Ascending aorta (tissue), 2 donors: ENCODE measurements at places on chromosomes 12 and 14.

- DNase-seq = no peak
Observed at GRCh38 chr14:72631401-72631800, 262.5 kb downstream of the DPF3 start.

- no peak for DNase-seq
Observed at GRCh38 chr14:59090572-59090971, 97.9 kb upstream of the DAAM1 start.

DNA sequence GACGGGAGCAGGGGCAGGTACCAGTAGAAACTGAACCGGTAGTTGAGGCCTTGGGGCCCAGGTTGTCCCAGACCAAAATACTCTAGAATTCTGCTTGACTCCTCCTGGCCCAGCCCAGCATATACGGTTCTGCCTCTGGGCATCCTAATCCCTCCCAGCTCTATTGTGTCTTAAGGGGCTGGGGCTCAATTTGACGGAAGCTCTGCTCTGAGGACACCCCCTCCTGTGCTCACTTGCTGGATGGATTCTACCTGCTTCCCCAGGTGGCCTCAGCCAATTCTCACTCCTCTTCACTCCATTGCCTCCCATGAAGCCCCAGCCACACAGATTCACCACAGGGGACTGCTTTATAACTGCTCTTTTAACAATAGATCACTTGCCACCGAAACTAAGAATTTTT lies 219.5 kb upstream of the FKBP4 start:
- no peak for DNase-seq

- no peak for DNase-seq
Observed at GRCh38 chr12:39723831-39724230, 104.2 kb upstream of the ABCD2 start.

DNA sequence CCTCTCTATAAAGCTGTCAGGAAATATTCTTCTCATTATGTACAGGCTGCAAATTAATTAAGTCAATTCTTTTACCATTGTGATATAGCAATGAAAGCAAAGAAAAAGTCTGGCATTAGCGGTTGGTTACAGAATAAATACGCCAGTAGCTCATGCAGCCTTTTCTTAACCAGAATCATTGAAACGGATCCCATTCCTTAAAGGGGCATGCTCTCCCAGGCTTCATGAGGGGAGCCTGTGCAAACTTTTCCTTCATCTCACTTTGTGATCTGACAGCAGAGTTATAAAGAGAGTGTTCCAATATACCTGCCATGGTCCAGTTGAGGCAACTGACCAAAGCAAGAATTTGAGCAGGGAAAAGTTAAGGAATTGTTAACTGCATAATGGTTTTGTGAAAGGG lies 337.7 kb downstream of the EMP1 start:
- no peak for DNase-seq

DNA sequence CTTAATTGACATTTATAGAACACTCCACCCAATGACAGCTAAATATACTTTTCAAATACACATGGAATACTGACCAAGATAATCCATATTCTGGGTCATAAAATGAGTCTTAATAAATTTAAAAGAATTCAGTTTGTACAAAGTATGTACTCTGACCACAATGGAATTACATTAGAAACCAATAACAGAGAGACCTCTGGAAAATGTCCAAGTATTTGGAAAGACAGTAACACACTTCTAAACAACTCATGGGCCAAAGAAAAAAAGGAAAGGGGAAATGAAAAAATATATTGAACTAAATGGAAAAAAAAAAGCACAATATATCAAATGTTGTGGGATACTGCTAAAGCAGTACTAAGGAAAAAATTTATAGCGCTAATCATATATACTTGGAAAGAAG lies 52.0 kb downstream of the CRACR2A start:
- DNase-seq = no peak

DNA sequence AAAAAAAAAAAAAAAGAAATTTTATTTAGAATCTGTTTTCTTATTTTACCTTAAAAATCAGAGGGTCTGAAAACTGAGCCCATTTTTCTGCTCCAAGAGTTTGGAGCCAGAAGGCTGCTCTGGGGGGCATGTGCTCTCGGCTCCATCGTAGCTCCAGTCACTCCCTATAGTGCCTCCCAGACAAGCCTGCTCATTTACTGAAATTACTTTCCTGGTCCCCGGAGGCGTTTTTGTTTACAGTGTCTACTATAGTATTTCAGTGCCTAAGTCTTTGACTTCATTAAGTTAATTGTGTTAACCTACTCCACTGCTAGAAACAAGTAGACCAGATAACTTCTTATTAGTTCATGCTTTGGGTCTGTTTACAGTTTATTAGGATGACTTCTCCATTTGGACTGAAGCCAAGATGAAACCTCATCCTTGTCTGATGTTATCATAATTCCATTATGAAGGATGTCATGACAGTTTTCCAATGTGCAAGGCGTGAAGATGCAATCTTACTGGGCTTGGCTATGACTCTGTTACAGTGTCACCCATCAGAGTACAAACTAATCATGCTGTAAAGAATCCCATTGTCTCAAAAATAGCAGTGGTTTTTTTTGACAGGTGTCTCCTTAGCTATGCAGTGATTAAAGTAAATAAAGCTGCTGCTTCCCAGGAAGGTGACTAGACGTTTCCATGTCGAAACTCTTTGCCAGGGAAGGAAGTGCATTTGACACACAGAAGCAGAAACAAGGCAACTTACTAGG lies 182.3 kb downstream of the TMEM132C start:
- DNase-seq = no peak

- no peak for DNase-seq
Observed at GRCh38 chr12:107891967-107892366, 117.5 kb downstream of the ASCL4 start.

DNA sequence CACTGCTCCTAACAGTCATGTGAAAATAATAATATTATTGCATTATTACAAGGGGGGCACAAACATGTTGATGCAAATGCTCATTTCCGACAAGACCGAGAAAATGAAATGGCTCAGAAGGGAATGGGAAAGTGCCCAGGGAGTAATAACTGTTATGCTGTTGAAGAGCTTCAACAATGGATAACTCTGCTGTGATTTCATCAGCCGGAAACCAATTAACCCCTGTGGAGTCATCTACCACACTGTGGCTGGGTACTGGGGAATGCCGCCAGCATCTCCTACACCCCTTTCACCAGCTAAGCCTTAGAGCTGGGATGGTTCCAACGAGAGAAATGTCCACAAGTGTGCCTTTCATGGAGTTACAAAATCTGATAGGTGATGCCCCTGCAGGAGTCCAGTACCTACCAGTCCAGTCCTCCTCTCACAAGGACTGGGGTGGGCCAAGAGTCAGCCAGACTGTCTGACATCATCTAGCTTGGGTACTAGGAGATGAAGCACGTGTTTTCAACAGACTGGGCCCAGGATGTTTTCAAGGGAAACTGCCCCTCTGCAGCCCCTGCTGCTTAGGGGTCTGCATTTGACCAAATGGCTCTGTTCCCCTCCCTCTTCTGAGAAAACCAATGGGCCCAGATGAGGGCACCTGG lies 509.3 kb upstream of the CCDC196 start:
- DNase-seq = no peak

GRCh38 chr12:24778486-24779304 lies 170.2 kb downstream of the BCAT1 start:
- DNase-seq = no peak

- DNase-seq = peak; percentile 66
Observed at GRCh38 chr14:91114079-91115065, 499 bp downstream of the DGLUCY start.

GRCh38 chr12:11667171-11667570 lies 17.7 kb downstream of the ETV6 start:
- DNase-seq = no peak

GRCh38 chr12:52024845-52025230 lies 18.1 kb downstream of the TAMALIN start:
- no peak for DNase-seq

- no peak for DNase-seq
Observed at GRCh38 chr12:26954027-26954426, 15.8 kb downstream of the FGFR1OP2 start.

- no peak for DNase-seq
Observed at GRCh38 chr12:89087876-89088275, 264.4 kb downstream of the DUSP6 start.

GRCh38 chr14:52792097-52792415 lies 649 bp upstream of the GNPNAT1 start:
- no peak for DNase-seq

DNA sequence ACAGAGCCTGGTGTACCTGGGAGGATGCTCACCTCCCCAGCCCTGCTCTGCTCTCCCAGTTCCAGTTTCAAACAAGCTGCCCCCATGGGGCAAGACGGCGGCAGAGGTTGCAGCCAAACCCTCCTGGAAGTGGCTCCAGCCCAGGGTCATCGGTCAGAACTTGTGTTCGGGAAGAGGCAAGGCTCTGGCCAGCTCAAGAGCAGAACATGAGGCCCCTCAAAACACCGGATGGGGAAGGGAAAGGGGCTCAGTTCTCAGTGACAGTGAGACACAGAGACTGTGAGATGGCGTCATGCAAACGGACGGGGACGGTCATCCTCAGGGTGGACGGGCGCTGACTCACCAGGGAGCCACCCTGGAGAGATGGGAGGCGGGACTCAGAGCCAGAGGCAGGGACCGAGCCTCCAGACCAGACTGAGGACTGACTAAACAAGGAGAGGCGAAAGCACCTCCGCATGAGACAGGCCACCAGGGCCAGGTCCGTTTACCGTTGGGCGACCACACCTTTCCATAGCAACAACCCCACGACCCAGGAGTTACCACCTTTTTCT lies 63.9 kb upstream of the GALNT9 start:
- no peak for DNase-seq

DNA sequence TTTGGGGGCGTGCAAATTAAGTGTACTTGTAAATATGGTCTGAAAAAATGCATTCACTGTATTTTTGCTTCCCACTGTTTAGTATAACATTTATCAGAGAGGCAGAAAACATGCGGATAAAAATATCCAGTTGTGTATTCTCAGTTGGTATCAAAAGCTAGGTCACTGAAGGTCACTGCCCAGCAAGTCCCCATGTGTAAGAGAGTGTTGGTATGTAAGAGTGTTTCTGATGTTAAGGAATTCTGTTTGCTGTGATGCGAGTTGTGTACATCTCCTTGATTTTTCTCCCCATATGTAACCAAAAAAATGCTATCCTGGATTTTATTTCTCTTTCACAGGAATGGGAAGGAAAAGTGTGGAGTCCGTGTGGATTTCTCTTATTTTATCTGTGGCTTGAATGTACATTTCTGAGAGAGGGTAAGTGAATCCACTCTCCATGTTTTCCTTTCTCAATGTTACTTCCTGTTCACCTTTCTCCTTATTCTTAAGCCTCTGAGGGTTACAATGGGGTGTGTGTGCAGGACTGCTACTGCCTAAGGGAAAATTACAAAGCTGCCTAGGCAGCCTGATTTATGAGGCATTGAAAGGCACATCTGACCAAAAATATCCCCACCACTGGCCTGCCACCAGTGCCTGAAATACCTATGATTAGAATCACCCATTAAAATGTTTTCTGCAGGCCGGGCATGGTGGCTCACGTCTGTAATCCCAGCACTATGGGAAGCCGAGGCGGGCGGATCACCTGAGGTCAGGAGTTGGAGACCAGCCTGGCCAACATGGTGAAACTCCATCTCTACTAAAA lies 97.9 kb upstream of the USP44 start:
- no peak for DNase-seq

DNA sequence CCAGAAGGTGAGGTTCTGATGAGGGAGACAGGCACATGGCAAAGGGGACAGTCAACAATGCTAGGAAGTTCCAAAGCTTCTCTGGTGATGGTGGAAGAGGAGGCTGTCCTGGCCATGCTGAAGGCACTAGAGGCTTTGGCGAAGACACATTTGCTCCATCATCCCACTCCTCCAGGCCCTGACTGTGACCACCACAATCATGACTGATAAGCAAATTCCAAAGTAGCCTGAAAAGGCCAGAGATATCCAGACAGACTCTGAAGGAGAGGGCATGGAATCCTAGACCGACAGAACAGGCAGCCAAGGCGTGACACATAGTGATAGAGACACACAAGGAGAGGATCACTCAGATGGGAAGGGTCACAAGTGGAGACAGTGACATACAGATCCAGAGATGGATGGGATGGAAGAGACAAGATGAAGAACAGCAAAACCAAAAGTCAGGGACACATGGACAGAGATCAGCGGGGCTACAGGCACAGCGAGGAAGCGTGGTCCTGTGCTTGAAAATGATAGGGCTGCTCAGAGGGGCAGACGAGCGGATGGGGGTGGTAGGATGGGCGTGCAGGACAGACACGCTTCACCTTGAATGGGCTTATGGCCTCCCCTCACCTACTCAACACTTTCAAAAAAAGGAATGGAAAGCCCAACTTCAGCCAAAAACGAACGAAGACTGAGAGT lies 1.3 kb downstream of the ZFHX2 start:
- DNase-seq = no peak

DNA sequence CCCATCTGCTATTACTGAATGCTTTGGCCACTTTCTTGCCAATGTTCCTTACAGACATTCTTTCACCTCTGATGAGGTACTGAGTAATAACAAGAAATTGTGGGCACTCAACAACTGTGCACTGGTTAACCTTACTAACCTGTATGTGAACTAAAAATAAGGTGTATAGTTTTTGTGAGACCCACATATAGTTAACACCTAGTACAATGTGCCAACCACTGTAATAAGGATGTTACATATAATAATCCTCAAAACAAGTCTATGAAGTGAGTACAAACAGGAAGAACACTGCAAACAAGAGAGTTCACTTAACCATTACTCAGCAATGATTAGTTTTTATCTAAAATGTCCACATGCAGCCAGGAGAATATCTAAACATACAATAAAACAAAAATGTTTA lies 4.5 kb downstream of the DDHD1 start:
- DNase-seq = no peak

DNA sequence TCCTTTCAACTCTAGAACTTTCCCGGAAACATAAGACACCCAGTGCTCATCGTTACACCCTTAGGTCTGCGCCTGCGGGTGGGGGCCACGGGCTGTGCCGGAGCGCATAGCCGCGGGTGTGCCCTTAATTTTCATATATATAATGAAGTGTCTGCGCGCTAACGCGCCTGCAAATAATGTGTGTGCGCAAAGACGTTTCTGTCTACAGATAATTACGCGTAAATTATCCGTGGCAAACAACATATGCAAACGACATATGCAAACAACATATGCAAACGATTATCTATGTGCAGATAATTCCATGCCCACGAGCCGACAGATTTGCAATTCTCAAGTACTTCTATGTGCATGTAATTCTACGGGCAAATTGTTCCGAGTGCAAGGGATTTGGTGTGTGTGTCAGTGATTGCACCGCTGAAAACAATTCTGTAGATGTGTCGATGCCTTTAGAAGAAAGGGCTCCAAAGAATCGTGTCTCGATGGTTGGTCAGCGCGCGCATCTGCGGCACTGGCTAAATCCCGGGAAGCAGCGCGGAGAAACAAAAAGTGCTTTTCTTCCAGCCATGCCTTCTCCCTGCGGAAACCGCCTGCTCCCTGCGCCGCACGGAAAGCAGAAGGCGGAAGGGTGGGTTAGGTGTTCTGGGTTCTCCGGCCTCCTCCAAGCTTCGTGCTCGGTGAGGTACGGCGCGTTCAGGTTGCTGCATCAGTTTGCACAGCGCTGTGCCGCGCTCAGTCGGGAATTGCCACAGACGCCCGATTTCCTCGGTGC lies 34.5 kb upstream of the TBX5 start:
- DNase-seq = no peak

GRCh38 chr14:66137081-66137480 lies 349.1 kb upstream of the CCDC196 start:
- DNase-seq = no peak

- no peak for DNase-seq
Observed at GRCh38 chr12:110640275-110641025, 26.5 kb downstream of the TCTN1 start.
